NCI-H1105 treated with DMSO at 0.1 percent for 48 hours (cell line): ENCODE measurements at places on chromosomes 6 and 20.

DNA sequence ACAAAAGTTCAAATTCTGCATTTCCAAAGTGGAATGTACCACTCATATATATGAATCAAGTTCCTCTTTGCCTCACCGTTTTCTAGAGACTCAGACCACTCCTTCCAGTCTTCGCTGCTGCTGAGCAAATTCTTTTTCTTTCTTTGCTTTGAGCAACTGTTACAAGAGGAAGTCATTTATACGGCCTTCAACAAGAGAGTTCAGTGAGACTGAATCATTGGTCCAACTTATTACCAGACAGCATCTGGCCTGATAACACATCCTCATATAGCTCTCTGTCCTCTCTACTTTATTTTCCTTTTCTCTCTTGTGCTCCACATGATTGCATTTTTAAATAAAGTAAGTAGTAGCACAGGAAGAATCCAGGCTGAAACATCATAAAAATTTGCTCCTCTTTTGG, 652.7 kb downstream of the PHF3 start:
- no peak for DNase-seq

DNA sequence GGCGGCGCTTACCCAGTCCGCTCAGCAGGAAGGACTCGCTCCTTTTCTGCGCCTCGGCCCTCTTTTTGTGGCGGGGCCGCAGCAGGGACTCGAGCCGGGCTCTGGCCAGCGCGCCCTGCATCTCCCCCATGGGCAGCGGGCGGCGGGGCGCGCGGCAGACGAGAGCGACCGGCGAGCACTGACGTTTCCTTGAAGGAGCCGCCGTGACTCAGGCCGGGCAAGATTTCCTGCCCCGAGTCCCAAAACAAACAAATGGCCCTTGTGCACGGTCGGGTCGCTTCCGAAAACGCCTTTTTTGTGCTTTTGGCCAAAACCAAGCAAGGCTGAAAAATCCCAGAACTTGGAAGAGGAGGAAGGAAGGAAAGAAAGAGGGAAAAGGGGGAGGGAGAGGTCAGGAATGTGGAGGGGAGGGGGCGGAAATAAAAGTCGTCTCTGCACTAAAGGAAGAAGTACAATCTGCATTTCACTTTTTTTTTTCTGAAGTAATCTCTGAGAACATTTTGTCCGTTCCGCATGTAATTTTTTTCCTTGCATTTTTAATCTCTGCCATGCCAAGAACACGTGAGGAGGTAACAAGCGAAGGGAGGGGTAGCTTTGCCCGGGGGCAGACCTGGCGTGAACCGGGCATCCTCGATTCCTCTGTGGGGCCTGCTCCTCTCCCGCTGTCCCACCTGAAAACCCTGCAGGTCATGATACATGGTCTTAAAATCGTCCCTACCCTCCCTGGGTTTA, 123.3 kb upstream of the SLC2A12 start:
- no peak for DNase-seq

GRCh38 chr20:32189123-32189410, 18.5 kb downstream of the PLAGL2 start:
- DNase-seq, result no peak

DNA sequence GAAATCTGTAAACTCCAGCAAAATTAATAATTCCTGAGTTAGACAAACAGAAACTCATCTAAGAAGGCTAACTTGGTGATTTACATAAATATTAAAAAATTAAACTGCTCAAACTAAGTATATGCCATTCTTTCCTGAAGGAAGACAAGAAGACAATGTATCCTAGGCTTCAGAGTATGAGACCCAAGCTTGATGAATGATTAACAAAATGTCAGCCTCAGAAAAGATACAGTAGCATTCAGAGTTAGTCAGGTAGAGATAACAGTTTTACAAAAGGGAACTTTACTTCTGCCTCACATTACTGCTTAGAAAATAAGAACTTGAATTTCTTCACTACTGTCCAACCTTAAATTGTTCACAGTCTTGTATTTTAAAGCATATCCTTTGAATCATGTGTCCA, 12.0 kb downstream of the CSNK2A1 start:
- no peak for DNase-seq

GRCh38 chr20:51449498-51450220, 92.9 kb downstream of the NFATC2 start:
- no peak for DNase-seq

DNA sequence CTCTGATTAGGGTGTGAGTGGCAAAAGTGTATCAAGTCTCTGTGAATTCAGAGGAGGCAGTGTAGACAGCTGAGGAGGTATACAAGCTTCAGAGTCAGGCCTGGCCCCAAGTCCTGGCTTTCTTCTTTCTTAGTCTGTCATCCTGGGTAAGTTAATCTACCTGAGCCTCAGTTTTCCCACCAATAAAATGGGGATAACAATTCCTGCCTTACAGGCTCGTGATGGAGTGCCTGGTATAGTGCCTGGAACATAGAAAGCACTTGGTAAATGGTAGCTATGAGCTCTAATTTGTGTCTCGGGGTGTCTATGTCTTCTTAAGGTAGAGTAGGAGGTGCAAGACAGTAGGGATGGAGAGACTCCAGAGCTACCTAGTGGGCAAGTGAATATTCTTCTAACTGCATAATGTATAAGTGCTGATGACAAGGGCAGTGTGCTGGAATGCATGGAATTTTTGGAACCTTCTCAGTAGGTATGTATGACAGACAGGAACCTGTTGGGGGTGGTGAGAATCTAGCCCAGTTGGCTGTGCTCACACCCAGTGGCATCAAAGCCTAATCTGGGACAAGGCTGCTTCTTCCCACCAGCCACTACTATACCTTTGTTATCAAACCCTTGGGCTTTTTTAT, 4.0 kb upstream of the SCUBE3 start:
- no peak for DNase-seq

- no peak for DNase-seq
Observed at GRCh38 chr20:42524058-42524457, 665.6 kb downstream of the PTPRT start.
